ENCODE measurements at places on chromosomes 2 and 18.

DNA sequence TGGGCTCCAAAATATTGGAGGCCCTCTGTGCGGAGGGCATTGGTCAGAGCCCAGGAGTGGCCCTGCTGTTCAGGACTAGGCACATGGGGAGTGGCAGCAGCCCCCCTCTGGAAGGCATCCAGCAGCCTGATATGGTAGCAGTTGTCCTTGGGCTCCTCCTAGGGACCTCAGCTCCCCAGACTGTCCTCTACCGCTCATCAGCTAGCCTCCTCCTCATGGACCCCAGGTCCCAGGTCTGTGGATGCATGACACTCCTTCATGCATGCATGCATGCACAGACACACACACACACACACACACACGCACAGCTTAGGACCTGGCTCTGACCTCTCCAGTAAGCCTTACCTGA lies 15.4 kb upstream of the ATP6V1B1 start:
- no peak for DNase-seq

GRCh38 chr2:63364866-63365265 lies 223.4 kb downstream of the WDPCP start:
- DNase-seq, result no peak

DNA sequence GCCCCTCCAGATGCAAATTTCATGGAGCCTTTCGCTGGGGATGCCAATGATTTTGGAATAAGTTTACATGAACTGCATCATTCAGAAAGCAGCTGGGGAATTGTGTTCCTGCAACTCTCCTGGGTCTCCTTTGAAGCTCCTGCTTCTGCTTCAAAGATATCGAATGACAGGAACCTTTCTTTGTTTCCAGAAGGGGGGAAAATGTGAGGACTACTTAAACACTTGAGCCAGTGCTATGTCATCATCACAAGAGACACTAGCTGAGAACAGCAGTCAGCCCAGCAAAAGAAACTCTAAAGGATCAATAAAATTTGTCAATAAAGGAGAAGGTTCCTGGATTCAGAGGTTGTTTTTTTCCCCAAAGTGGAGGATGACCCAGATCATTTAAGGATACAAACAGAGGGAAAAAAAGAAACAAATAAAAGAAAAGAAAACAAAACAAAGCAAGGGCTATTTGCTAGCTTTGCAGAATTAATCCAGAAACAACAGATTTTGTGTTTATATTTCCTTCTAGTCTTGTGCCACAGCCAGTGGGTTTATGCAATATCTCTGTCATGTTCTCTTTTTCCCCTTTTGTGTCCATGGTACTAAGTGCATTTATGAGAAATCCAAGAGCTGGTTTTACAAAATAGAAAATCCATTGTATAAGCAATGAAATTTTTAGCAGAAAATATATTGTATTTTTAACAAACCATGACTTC lies 463.7 kb downstream of the CDH2 start:
- DNase-seq, result no peak

- no peak for DNase-seq
Observed at GRCh38 chr18:46859855-46860254, 57.5 kb downstream of the PIAS2 start.

DNA sequence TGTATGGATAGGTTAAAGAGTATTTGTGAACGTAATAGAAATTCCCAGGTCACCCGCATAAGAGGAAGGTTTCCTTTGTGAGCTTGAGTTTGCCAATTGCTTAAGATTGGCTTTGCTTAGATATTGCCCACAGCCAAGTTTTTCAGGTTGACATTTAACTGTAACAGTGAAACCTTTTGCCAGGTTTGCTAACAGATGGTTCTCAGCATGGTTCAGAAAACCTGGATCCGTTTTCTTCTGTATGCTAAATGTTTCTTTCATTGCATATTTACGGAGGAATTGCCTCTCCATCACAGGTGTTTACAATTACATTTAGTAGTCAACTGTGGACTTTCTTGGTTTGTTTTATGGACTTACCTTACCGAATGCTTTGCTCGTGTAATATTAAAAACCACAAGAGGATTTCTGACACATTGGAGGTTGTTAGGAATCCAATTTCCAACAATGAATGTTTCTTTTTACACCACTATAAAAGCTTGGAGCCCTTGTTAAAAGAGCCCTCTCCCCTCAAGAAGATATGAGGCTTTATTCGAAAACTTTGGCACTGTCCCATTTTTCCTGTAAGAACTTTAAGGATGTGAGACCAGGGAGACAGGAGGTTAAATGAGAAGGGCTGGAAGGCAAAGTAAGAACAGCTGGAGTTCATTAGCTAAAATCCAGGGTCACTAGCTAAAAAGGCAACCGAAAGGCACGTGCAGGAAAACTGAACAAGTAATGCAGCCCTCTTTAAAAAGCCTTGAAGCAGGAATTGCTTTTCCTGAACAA lies 7.8 kb downstream of the CDK15 start:
- DNase-seq, result no peak

DNA sequence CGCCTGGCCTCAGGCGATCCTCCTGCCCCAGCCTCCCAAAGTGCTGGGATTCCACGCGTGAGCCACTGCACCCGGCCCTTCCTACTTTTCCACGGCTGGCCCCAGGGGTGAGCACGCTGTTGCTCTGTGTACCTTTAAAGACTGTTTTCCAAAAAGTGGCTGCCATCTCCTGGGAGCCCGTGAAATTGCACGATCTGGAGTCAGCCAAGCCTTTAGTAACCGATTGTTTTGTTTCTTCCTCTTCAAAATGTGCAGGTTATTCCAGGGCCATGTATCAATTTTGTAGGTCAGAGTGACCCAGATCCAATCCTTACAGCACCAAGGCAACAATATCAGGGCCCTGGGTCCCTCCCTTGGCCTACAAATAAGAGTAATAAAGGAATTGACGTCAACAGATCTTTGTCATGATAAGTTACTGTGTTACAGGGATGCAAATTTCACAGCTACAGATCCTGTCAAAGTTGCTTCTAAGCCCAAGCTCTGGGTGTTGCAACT lies 135.6 kb upstream of the ZNF236 start:
- peak; percentile 30 for DNase-seq

All from activated T-cell treated with anti-CD3 and anti-CD28 coated beads, Interleukin-2, amount 50 U/mL, for 1 hour (primary cell).